ENCODE measurements at places on chromosomes 11 and 22. TPM values are rescaled to one million over a fixed set of nuclear protein-coding genes. Genes with fewer than 3 reads are reported as not detected.
A peak's percentile ranks its signal among the peaks of the same experiment; 100 is the strongest.

DNA sequence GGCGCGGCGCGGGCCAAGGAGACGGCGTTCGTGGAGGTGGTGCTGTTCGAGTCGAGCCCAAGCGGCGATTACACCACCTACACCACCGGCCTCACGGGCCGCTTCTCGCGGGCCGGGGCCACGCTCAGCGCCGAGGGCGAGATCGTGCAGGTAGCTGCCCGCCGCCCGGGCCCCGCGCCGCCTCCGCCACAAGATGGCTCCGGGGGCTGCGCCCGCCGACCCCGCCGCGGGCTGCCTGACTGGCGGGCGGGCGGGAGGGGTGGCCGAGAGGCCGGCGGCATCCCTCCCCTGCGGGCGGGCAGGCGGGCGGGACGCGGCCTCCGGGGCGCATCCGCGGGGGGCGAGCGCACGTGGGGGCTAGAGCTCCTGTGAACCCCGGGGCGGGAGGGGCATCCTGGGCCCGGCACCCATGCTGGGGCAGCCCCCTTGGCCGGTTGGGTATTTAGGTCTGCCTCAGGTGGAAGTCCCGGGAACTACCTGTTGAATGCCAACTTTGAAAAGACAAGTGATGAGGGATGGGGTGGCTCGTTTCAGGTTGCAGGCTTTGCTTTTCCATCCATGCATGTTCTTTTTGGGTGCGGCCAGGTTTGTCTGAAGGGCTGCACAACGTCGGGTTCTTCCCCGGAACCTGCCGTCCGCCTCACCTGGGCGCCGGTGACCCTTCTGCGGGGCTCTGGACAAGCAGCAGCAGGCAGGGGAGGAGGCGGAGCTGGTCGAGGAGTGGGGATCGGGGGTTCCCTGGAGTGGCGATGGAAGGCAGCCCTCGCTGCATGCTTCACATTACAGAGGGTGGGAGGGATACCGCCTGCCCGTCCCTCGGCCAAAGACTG is 760 bp downstream of the ZNRF3 start:
- DNase-seq, result peak; percentile 66

- peak; percentile 80 for DNase-seq
Measured at GRCh38 chr11:20131788-20132666, 28.2 kb downstream of the DBX1 start.

- DNase-seq, result no peak
Measured at GRCh38 chr11:8732324-8732670, 49.7 kb downstream of the RPL27A start.

DNA sequence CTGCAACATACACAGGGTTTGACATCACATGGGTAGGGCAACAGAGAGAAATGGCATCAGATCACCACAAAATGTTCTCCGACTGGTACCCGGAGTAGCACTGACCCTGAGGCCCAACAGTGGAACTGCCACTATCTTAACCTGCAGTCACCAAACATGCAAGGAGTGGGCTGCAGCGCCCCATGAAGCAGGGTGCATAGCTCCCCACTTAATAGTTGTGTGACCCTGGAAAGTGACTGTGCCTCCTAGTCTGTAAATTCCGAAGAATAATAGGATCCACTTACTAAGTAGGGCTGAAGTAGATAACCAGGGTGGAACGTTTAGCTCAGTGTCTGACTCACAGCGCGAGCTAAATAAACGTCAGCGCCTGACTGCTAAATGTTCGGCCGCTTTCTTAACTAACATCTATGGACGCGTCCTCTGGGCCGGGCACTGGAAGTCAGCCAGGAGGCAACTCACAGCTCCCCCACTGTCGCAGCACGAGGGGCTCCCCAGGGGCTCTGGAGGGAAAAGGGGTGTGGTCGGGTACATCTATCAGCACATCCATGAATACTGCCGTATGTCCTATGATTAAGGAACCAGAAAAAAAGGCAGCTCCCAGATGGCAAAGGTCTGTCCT is 777 bp downstream of the LTO1 start:
- DNase-seq, result no peak

DNA sequence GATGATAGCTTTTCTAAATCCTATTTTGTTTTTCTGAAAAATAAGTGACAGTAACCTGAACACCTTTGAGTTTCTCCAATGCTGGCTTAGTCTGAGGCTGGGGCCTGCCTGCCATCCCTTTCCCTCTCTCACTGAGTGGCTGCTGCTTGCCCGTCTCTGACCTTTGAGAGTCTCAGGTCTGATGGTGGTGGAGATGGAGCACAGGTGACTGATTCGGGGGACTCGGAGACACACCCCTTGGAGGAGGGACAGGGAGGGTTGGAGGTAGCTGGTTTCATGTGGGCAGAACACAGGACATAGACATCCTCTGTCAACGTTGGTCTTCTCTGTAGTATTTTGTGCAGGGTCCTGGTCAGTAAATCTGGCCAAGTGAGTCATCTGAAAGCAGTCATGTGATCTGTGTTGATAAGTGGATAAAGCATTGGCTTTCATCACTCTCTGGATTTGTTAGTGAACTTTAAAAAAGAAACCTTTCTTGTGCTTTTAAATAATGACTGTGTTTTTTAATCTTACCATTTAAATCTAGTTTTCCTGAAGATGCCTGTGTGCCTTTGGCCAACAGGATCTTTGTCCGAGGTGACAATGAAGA is 47.1 kb upstream of the CLDN5 start:
- DNase-seq, result no peak

DNA sequence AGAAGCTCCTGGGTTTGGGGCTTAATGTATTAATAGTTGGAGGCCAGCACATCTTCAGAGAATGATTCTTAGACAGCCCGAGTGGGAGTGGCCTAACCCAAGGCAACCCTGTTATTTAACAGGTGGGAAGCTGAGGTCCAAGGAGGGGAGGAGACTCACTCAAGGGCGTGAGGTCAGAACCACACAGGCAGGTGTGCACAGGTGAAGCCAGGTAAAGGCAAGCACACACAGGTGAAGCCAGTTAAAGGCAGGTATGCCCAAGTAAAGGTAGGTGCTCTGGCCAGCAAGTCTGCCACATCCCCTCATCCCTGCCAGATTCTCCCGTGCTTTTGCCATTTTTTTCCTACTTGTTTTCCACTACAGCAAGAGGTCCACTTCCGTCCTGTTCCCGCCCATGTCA is 2.9 kb upstream of the SHANK2 start:
- DNase-seq, result no peak

Gene PAMR1
- 2.4 TPM for total RNA-seq

Gene MOV10L1
- not detected for total RNA-seq

GRCh38 chr22:26673486-26673885 is 16.1 kb downstream of the MIAT start:
- no peak for DNase-seq

DNA sequence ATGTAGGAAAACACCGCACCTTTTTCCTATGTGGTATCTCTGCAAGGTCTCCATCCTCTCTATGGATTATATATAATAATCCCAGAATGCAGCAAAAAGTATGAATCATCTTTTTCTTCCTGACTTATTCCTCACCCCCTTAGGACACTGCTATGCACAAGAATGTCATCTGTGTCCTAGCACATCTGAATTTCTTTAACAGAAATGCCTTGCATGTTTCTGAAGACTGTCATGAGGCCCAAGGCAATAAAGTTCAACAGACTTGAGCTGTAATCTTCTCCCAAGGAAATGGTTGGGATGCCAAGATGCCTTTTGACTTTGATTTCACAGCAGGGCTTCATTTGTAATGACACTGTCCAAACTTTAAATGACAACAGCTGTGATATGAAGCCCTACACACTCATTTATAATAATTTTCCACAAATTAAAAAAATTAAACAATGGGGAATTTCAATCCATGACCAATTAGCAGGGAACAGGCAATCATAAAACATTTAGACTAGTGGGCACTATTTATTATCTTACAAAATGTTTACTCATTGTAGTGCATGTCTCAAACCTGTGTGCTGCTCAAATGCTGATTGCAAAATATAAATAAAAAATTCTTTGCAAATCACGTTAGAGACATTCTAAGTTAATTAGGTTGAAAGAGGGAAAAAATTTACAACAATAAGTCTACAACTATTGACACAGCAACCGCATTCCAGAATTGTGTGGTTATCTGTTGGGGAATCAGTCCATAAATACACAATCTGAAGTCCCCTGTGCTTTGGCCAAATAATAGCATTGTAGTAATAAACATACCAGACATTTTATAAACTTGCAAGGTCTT is 242.3 kb downstream of the SWAP70 start:
- peak; percentile 45 for DNase-seq

GRCh38 chr22:33922349-33922681 is 2.0 kb upstream of the LARGE1 start:
- peak; percentile 72 for DNase-seq

DNA sequence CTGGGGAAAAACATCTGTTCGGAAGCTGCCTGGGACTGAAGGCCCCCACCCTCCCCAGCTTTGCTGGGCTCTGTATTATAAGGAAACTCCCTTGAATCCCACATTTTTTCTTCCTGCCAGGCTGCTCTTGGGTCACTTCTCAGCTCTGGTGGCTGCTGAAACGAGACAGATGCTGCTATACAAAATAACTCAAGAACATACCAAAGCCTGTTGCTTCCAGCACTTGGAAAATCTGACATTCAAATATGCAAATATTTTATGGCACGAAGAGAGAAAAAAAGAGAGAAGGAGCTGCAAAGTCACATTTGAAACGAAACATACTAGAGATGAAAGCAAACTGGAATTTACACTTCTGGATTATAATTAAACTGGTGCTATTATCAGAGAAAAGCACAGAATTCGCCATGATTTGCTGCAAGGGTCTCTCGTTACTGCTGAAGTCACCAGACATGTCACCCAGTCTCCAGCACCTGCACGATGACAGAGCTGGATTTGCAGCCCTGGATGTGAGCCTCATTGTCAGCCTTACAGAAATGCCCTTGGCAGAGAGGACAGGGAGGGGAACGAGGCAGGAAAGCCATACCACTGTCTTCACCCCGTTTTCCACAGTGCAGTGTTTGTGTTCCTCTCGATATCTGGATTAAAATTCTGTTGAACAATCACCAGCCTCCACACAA is 47.9 kb upstream of the IGSF9B start:
- DNase-seq, result no peak

Gene PSMD13
- 141 TPM for total RNA-seq

Measured in H9 (cell line).